ENCODE measurements at places on chromosomes 5 and 9.

DNA sequence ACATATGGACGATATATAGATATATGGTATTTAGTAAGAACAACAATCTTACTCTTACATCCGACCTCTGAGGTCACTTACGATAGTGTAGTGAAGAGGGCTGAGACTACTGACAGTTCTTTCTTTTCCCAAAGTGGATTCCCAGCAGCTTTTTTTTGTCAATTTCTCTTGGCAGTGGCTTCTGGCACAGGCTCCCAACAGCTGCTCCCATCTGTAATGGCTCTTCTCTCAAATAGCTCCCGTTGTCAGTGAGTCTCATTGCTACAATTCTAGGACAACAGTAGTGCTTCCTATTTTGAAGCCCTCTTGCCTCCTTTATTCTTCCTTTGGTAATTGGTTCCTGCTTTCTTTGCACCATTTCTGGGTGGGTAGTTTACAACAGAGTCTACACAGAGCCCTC is 68.4 kb downstream of the SLC25A46 start:
- no peak for DNase-seq

DNA sequence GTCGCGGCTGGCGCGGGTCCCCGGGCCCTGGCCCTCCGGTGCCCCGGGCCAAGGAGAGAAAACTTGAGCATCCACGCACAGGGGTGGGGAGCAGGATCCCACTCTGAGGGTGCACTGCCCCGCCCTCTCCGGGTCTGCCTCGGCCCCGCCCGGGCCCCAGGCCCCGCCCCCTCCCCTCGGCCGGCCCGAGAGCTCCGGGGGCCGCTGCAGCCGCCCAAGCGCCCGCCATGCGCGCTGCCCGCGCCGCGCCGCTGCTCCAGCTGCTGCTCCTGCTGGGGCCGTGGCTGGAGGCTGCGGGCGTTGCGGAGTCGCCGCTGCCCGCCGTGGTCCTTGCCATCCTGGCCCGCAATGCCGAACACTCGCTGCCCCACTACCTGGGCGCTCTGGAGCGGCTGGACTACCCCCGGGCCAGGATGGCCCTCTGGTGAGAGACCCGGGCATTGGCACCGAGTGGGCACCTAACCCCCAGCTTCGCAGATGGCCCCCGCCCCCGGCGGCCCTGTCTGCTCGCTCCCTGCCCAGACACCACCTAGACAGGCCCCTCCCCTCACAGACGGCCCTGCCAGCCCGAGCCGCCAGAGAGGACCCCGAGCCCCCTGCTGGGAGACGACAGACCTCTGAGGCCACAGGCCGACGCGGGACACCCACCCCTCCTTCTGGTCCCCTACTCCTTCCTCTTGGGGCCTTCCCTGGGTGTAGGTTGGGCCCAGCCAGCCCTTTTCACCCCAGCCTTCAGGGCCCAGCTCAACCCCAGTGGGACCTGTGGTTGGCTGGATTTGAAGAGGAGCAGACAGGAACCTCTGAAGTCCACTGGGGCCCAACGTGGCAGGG is at the start of gene CERCAM:
TSS of gene CERCAM (plus strand) at position 207 of the 831 bp plus-strand sequence. CDS start at position 228, 21 bp downstream.
- DNase-seq, result peak; percentile 61

GRCh38 chr5:150068071-150068470 is 18.3 kb downstream of the CSF1R start:
- DNase-seq, result no peak

DNA sequence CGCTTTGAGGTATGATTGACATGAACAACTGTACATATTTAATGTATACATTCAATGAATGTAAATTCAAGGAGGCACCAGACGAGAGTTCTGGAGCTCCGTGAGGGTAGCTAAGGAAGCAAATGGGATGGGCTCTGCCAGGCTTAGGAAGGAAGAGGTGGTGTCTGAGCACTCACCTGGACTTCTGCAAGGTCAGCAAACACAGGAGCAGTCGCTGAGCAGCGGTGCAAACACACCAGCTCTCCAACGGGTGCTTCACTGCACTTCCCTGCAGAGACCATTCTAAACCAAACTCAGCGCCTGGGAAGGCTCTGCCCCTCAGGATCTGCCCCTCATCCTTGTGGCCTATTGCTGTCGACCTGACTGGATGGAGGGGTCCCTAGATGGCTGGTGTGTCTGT is 101.5 kb downstream of the COL23A1 start:
- DNase-seq, result no peak

GRCh38 chr5:10621832-10622231 is 58.0 kb downstream of the ANKRD33B start:
- peak; percentile 53 for DNase-seq

All from hematopoietic multipotent progenitor cell treated with erythropoietin and hydrocortisone succinate and interleukin-3 and kit ligand, for 6 days (in vitro differentiated cells).